NCI-H1694 (cell line): ENCODE measurements at places on chromosomes 1 and 21.

DNA sequence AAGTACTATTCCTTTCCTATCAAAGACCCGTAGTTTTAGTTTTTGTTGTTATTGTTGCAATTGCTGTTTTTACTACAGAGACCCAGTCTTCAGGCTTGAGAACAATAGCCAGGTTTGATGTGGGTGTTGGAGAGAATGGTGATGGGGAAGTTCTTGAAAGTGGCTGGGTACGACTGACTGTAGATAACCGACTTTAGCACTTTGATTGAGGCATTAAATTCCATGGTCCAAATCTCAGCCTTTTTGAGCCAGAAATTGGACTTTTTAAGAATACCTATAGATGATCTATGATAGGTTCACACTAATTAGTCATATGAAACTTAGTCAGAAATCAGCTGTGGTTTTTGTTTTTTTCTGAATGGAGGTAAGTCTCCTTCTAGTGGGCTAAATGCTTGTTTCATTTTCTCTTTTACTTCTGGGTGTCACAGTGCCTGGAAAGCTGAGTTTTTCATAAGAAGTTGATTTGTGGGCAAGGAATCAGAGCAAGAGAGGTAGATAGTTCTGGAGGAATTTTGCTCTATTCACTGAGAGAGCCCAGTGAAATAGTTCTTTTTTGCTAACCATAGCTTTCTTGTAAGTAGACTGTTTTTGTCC is 2.8 kb downstream of the PPIH start:
- no peak for DNase-seq

DNA sequence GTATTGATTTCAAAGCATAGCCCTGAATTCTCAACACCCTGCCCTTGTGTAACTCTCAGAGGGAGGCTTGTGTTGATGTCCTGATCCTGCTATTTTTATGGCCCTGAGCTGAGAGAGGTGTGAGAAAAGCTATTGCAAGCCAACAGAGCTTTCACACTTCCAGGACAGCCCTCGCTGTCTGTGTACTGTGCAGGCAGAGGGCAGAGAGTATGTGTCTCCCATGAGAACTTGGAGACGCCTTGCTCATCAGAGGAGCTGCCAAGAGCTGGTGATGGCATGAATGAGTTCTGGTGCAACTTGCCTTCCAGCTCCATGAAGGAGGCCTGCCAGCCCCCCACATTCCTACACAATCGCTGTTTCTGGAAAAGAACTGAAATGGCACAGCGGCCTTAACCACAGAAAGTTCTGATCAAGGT is 144.1 kb upstream of the AJAP1 start:
- no peak for DNase-seq

- no peak for DNase-seq
Observed at GRCh38 chr1:203797948-203798655, 2.7 kb downstream of the ZBED6 start.

- DNase-seq = no peak
Observed at GRCh38 chr1:209590405-209590804, 6.9 kb downstream of the CAMK1G start.

GRCh38 chr1:161915051-161915503 is 108.6 kb downstream of the OLFML2B start:
- no peak for DNase-seq

- no peak for DNase-seq
Observed at GRCh38 chr1:152752225-152752624, 5.6 kb upstream of the KPRP start.

GRCh38 chr1:228323401-228323800 is 83.2 kb downstream of the TRIM11 start:
- DNase-seq = no peak

- no peak for DNase-seq
Observed at GRCh38 chr1:11792106-11792505, 13.7 kb downstream of the MTHFR start.

GRCh38 chr1:201767339-201767738 is 61.6 kb upstream of the IPO9 start:
- DNase-seq = no peak

DNA sequence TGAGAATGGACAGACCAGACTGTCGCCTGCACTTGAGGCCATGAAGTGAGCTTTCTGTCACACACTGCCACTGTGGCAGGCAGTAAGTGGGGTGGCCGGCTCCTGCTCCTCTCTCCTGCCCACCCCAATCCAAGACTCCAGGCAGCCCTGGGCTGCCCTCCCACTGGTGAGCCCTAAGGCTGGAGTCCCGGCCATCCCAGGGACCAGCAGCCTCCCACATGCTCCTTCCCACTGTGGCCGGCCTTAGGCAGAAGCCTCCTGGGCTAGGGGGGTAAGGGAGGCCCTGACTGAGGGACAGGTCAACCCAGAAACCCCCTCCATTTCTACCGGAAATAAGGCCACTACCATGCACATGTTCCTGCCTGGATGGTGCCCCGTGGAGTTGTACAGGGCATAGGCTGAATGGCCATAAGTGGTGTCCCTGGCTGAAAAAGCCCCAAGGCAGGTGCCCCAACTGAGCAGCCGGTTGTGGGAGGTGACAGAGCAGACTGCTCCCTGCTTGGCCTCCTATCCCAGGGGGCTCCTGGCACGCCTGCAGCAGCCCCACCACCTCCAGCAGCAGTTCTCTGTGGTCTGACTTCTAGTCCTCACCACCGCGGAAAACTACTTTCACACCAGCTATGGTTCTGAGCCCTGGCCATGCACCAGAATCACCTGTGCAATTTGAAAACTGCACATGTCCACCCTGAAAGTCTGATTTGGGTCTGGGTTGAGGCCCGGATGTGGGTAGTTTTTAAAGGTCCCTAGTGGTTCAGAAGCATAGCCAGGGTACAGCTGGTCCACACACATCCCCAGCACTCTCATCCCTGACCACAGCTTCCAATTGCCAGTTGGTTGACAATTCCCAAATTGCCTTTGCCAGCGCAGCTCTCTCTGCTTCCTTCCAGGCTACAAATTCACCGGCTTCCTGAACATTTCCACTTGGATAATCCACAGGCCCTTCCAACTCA is 1.6 kb upstream of the ARTN start:
- no peak for DNase-seq

DNA sequence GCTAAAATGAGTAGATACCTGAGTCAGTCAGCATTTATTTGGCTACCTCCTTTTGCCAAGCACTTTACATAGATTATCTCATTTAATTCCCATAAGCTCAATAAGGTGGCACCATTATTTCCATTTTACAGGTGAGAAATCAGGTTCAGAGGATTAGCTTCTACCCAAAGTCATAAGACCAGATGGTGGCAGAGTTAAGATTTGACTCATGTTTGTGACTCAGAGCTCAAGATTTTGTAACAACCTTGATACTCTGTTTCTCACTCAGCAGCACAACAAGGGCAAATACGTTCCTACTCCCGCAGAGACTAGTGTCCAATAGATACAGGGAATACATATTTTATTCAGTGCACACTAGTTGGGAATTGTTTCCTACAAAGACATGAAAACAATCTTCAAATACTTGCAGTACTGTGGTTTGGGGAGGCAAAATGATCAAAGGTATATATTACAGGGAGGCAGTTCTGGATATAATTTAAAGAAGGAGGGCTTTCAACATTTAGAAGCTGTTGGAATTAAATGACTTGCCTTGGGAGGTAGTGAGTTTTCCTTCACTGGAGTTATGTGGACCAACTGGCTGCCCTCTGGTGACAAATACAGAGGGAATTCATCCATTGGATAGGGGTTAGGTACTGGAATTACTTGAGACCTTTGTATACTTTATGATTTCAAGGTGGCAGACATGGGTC is 3.6 kb downstream of the LEPR start:
- no peak for DNase-seq

GRCh38 chr1:206899717-206900116 is 2.5 kb downstream of the IL24 start:
- no peak for DNase-seq

- no peak for DNase-seq
Observed at GRCh38 chr21:31897311-31897710, 24.5 kb downstream of the HUNK start.

DNA sequence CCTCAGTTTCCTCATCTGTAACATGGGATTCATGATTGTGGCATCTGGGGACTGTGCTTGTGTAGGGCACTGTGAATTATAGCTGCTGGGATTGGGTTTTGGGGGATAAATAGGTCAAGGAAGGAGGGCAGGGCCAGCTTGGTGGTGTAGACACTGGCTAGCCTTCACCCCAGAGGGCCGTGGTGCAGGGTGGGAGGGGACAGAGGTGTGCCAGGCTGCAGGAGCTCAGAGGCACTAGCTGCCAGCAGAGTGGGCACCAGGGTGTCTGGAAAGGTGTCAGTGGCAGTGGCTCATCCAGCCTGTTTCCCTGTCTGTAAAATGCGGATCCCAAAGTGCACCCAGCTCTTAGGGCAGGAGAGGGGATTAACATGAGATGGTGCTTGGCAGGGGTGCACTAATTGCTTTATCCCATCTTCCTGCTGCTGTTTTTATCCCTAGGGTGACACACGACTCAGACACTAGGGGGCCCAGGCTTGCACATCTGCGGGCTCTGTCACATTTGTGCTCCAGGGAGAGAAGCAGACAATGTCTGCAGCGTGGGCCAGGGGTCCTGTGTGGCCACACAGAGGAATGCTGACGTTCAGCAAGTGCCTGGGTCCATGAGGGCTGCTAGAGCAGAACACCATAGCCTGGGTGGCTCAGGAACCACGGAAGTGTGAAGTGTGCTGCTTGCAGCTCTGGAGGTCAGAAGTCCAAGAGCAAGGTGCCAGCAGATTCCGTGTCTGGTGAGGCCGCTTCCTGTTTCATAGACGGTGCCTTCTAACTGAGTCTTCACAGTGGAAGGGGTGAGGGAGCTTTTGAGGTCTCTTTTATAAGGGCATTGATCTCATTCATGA is 19.3 kb downstream of the OBSCN start:
- DNase-seq = no peak

DNA sequence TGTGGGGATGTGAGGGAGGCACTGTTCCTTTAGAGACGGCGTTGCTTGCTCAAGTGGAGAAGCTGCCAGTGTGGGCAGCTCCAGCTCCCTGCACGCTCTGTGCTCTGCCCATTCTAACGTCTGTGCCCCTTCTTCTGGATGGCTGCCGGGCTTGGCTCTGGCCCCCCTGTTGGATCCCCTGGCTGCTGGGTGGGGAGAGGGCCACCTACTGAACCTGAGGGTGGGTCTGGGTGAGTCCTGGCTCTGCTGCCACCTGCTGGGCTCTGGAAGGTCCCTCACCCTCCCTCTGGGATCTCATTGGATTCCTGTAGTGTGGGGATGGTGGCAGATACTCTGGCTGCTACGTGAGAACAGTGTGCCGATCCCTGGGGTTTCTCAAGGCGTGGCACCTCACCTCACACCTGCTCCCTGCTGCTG is 5.0 kb downstream of the PFKL start:
- DNase-seq = peak; percentile 69

DNA sequence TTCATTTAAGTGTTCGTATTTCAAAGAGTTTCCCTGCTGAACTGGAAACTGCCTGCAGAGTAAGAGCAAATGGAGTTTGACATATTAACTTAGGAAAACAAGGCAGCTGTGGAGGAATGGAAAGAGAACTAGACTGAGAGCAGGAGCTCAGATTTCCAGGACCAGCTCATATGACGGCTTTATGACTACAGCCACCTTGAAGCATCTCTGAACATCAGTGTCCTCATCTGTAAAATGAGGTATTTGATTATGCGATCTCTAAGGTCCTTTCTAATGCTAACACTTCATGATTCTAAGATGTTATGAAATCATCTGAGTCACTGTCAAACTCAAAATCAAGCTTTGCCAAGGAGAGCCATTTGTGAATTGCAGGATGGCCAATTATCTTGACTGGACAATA is 112.3 kb downstream of the PRRX1 start:
- DNase-seq = no peak

GRCh38 chr1:183946320-183946613 is 91.3 kb downstream of the COLGALT2 start:
- no peak for DNase-seq

DNA sequence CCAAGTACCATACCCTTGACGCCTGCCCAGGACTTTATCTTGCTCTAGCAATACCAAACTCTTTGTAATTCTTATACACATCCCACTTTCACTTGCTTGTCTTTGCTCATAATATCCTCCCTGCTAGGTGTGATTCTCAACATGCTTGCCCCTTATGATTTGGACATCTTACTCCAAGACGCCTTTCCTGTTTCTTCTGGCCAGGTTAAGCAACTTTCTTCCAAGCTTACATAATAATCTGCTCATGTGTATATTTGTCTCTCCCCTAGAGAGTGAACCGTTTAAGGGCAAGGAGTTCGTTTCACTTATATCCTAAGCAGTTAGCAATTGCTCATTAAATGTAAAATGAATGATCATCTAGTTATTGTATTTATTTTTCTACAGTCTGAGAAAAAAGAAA is 21.8 kb downstream of the CRYZL1 start:
- no peak for DNase-seq

- no peak for DNase-seq
Observed at GRCh38 chr1:176479971-176480370, 17.0 kb downstream of the PAPPA2 start.

DNA sequence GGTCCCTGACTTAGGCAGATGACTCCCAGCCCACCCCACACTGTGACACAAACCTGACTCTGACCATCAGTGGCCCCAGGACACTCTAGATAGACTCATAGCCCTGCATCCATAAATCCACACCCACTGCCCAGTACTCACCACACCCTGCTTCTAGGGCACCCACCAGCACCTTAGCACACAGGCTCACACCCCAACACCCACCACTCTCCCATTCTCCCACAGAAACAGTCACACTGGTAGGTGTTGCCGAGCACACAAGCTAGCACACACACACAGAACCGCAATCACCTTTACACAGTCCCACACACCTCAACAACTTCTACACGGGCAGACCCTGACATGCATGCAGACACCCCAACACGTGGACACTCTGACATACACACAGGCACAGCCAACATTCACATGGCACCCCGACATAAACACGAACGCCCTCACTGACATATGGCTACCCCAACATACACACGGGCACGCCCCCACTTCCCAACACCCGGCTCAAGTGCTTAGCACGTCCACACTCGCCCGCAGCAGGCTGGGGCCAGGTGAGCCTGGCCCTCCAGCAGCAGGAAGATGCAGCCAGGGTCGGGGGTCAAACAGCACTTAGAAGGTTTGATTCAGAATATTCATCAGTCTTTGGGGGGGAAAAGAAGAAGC is 105.5 kb upstream of the TARDBP start:
- no peak for DNase-seq

GRCh38 chr1:111630567-111630966 is 11.0 kb downstream of the RAP1A start:
- DNase-seq = no peak

- no peak for DNase-seq
Observed at GRCh38 chr1:195376190-195376589, 1232.0 kb downstream of the KCNT2 start.

DNA sequence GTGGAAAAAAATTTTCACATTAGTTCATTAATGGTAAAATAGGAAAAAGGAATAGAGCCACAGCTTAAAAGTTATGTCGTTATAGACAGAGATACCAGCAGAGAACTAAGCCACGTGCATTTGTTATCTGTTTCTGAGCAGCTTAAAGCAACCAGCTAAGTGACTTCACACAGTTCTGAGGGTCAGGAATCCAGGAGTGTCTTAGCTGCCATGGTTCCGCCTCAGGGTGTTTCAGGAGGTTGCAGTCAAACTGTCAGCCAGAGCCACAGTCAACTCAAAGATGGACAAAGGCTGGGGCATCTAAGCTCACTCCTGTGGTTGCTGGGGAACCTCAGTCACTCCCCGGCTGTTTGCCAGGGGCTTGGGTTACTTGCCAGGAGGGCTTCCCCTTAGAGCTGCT is 515.8 kb downstream of the SMYD3 start:
- no peak for DNase-seq
